ENCODE measurements at places on chromosomes 3 and 15. TPM values are rescaled to one million over a fixed set of nuclear protein-coding genes. Genes with fewer than 3 reads are reported as not detected.

DNA sequence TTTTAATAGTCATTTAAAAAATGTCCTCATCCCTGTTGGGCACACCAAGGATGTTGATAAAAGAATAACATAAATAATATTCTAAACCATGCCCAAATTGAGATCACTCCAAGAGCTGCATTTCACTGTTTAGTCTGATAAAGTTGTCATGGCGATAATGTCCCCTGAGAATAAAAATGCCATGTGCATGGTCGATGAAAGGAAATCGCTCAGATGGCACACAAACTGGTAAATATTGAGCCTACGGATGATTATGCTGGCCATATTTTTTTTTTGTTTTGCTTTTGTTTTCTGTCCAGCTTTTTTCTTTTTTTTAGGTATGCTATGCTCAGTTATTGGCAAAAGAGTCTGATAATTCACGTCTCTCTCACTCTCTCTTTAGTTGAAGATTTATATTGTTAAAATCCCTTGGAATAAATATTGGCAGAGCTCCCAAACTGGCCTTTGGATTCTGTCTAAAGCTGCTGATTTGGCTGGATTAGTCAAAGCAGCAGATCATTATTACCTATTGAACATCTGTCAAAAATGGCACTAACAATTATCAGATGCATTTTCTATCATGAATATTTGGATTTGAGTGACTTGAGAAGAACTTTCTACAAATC lies 643.8 kb downstream of the SQOR start:
- H3K36me3 ChIP-seq = no peaks in the 10 kb centered on the region
- H3K4me3 ChIP-seq = no peak overlapping the region
- no peak for DNase-seq
- H3K27me3 ChIP-seq = no peaks in the 10 kb centered on the region

DNA sequence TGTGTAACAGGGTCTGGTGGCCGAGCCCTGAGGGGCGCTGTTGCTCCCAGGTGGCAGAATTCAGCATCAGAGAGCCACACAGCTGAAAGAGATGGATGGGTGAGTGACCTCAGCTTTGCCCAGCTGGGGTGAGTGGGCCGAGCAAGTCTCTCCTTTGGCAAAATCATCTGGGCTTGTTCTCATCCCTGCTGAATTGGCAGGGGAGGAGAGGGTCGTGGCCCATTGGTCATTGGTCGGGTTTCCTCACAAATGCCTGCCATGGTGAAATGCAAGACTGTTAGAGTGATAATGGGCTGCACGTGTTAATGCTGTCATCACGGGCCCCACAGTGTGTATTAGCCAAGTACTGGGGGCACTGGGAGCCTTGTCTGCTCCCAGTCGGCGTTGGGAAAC lies 15.9 kb downstream of the ABHD2 start:
- no peaks in the 10 kb centered on the region for H3K27me3 ChIP-seq
- no peak overlapping the region for H3K27ac ChIP-seq
- H3K4me1 ChIP-seq = no peaks in the 10 kb centered on the region
- DNase-seq = no peak
- no peaks in the 10 kb centered on the region for H3K36me3 ChIP-seq

The DOCK3 gene
- total RNA-seq = 0.02 TPM

The IGSF11 gene
- total RNA-seq = 0.22 TPM

The PLXNA1 gene
- 16.0 TPM for total RNA-seq

DNA sequence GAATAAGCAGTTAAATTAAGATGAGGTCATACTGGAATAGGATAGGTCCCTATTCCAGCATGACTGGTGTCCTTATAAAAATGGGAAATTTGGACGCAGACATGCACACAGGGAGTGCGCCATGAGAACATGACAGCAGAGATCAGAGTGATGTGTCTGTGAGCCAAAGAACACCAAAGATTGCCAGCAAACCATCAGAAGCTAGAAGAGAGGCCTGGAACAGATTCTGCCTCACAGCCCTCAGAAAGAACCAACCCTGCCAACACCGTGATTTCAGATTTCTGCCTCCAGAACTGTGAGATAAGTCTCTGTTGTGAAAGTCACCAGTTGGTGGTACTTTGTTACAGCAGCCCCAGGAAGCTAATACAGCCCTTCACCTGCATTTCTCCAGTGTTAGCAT lies 34.7 kb downstream of the EPHB1 start:
- no peaks in the 10 kb centered on the region for H3K36me3 ChIP-seq
- H3K27me3 ChIP-seq = no peaks in the 10 kb centered on the region
- H3K27ac ChIP-seq = no peak overlapping the region
- H3K4me1 ChIP-seq = no peaks in the 10 kb centered on the region
- DNase-seq = no peak

DNA sequence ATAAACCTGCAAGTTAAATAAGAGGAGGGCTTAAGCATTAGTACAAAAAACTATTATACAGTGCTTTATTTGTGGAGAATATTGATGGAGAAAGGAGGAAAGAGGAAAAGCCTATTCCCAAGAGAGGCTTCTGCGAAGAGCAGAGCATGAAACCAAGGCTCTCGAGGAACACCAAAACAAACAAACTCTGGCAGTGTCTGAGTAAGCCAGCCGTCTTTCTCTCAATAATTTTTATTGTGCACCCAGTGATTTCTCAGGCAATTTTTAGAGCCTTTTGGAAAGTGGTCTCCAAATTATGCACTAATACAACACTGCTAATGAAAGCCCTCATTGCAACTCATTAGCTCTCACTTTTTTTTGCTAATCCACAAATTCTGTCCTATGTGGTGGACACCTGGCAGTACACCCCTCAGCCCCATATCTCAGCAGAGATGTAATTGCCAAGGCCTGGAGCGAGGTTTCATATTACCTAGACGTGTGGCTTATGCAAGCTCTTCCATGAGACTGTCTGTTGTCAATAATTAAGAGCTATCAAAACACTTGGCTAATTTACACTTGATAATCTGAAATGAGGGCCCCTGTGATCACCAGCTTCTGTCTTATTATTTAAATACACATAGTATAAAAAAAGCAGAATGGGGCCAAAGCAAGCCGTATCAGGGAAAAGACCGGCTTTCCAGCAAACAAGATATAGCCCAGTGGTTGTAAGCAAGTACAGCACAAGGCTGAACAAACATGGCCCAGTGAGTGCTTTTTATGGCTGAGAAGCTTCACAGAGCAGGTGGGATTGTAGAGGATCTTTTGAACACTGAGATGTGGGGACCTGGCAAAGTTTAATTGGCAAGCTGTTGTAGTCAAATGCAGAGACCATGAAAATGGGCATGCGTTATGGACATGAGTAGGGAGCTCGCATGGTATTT lies 216.9 kb downstream of the ROBO2 start:
- H3K27ac ChIP-seq = no peak overlapping the region
- H3K27me3 ChIP-seq = no peaks in the 10 kb centered on the region
- H3K4me1 ChIP-seq = no peaks in the 10 kb centered on the region
- no peak for DNase-seq
- no peak overlapping the region for H3K4me3 ChIP-seq

The ACSBG1 gene
- total RNA-seq = 0.59 TPM

The HTR3E gene
- 0.13 TPM for total RNA-seq
